SW480 (cell line): ENCODE measurements at places on chromosomes 13 and 19.

DNA sequence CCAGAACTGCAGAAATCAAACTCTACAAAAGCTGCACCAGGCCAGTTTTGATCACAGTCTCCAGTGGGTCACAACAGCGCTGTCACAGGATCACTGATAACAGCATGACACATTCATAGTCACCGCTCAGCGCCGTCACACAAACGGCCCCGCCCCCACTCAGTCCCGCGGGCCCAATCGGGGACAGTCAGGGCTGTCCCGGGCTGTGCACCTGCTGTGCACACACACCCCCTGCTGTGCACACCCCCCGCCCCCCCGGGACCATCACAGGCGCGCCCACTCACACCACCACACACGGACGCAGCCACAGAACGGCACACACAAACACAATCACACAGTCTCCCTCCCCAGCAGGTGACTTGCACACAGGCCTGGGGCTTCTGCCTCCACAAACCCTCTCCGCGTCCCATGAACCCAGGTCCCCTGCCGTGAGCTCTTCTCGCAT, 435 bp upstream of the ZNF382 start:
- no peak for DNase-seq

DNA sequence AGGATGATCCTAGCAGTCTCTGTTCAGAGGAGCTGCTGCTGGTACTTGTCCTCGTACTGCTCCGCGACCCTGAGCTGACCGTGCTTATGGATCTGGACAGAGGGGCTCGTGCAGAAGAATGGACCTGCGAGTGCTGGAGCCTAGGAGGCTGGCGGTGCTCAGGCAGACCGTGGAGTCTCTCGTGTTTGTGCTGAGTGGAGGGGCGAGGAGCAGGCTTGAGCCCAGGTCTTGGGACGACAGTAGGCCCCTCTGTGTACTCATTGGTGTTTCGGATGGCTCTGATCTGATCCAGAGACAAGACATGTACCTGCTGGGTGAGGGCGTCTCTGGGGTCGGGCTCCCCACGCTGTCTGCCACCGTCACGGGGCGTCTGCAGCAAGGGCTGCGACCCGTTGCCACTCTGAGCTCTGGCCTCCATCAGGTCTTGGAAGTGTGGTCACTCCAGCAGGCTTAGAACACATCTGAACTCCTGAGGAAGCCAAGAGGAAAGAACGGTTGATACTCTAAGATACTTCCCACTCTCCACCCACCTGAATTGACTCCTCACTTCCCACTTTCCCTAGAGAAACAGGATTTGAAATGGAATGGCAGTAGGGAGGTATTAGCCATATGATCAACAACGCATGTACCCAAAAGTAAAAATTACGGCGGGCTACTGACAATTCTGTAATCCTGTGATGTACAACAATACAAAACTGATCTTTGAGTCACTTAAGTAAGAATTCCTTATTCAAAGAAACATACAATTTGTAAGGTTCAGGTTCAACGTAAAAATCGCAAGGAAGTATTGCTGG, 3.4 kb downstream of the SPRY2 start:
- no peak for DNase-seq

- no peak for DNase-seq
Observed at GRCh38 chr13:45103449-45103848, 16.9 kb upstream of the GTF2F2 start.

DNA sequence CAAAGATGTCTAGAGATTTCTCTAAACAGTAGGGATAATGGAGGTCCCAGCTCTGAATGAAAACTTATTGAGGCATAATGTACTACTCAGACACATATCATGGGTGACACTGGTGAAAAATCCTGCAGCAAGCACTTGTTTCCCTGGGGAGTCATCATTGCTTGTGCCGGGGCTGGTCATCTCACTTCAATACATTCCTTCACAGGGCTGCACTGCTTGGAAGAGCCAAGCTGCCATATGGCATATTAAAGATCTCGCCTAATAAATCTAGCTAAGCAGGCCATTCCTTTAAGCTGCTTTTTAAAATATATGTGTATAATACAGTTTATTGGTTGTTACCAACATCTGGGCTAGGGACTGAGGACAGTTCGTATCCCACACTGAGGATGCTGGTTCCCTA, 332.2 kb upstream of the GPC6 start:
- DNase-seq: no peak

GRCh38 chr13:89432997-89433396, 1761.8 kb downstream of the SLITRK5 start:
- DNase-seq: no peak

GRCh38 chr13:74622284-74622683, 488.1 kb upstream of the KLF12 start:
- no peak for DNase-seq
